GM12878 (cell line): ENCODE measurements at places on chromosomes 7 and 10.
A peak's percentile ranks its signal among the peaks of the same experiment; 100 is the strongest.

DNA sequence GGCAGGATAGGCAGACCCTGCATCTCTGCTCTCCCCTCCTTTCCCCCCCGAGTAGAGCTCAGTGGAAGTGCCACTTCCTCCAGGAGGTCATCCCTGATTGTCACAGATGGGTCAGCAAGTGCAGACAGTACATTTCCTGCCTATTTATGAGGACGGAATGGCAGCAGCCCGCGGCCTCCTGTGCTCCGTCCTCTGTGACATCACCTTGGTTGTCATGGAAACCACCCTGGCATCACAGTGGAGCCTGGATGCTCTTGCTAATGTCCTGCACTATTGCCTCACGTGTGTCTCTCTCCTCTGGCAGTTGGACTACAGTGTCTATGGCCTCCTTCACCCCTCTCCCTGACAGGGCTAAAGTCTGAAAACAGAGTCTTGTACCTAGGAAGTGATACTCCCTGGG, 148.6 kb downstream of the SH3PXD2A start:
- no peak overlapping the region for H3K27ac ChIP-seq
- H3K4me3 ChIP-seq: no peak overlapping the region
- no peaks in the 10 kb centered on the region for H3K4me1 ChIP-seq
- no peaks in the 10 kb centered on the region for H3K36me3 ChIP-seq

DNA sequence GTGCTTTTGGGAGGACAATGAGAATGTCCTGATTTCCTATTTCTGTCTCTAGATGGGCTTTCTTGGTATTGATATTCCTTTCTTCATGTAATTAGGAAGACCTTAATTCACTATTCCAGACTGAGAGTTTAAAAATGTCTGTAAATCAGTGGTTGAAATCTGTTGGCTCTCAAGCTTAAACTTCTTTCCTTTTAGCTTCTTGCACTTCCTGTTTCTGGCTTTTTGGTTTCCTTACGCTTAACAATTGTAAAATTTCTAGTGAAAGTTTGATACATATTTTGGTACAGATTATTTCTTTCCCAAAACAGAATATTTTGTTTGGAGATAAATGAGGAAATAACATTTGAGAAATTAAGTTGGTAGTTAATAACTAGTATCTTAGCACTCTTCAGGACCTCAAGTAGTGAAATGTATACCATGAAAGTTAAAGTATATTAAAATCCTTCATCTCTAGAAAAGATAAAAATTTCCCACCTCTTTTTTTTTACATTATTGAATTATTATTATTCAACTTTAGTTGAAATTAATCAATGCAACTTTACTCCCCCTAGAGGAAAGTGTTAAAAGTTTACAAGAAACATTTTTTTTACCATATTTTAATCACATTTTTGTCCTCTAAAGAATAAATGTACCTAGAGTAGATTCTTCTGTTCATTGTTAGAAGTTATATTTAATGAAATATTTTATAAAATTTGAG, 137.2 kb downstream of the PHTF2 start:
- no peak overlapping the region for H3K4me3 ChIP-seq
- DNase-seq: no peak
- H3K4me1 ChIP-seq: no peaks in the 10 kb centered on the region
- H3K27me3 ChIP-seq: no peaks in the 10 kb centered on the region
- H3K27ac ChIP-seq: no peak overlapping the region

DNA sequence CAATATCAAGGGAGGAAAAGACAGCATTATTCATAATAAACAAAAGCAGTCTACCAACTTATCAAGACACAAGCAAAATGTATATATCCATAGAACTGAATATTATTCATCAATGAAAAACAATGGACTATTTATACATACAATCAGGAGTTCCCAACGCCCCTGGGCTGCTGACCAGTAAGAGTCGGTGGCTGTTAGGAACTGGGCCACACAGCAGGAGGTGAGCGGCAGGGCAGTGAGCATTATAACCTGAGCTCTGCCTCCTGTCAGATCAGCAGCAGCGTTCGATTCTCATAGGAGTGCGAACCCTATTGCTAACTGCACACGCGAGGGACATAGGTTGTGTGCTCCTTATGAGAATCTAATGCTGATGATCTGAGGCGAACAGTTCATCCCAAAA, 71.7 kb upstream of the GPR22 start:
- H3K27ac ChIP-seq: no peak overlapping the region
- no peaks in the 10 kb centered on the region for H3K36me3 ChIP-seq
- no peak for DNase-seq

DNA sequence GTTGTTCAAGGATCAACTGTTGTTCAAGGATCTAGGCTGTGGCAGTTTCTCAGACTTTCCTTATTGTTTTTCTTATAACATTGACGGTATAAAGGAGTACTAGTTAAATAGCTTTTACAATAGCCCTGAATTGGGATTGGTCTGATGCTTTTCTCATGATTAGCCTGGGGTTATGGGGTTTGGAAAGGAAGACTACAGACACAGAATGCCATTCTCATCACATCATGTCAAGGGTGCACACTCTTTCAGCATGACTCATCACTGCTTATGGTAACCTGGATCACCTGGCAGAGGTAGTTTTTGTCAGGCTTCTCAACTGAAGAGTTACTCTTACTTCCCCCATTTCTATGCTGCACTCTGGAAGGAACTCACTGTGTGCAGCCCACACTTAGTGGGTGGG, 194.2 kb upstream of the NPSR1 start:
- no peak overlapping the region for H3K4me3 ChIP-seq
- no peaks in the 10 kb centered on the region for H3K36me3 ChIP-seq
- no peaks in the 10 kb centered on the region for H3K27me3 ChIP-seq
- no peak for DNase-seq

- no peaks in the 10 kb centered on the region for H3K4me1 ChIP-seq
- no peaks in the 10 kb centered on the region for H3K36me3 ChIP-seq
- no peak overlapping the region for H3K4me3 ChIP-seq
- H3K27ac ChIP-seq: no peak overlapping the region
These were observed 36.2 kb upstream of the CCDC7 start for GRCh38 chr10:32409741-32410140.

DNA sequence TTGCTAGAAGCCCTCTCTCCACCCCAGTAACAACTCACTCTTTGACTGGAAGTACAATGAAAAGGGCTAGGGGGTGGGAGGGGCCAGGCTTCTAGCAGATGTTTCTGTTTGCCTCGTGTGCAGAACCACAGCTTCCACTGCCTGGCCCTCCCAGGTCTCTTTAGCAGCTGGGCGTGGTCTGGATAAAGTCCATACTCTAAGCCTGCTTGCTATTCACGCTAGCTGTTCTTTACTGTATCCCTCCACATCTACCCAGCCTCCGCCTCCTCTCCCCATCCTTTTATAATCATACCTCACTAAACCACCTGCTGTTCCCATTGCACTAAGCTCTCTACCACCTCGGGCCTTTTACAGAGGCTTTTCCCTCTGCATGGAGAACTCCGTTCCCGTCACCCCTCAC, 288.8 kb downstream of the CAMK1D start:
- H3K27ac ChIP-seq: no peak overlapping the region
- no peak for DNase-seq
- no peaks in the 10 kb centered on the region; the same call in 1 of the 2 replicates for H3K36me3 ChIP-seq
- peaks cover 4% of the 10 kb centered on the region for H3K4me1 ChIP-seq

DNA sequence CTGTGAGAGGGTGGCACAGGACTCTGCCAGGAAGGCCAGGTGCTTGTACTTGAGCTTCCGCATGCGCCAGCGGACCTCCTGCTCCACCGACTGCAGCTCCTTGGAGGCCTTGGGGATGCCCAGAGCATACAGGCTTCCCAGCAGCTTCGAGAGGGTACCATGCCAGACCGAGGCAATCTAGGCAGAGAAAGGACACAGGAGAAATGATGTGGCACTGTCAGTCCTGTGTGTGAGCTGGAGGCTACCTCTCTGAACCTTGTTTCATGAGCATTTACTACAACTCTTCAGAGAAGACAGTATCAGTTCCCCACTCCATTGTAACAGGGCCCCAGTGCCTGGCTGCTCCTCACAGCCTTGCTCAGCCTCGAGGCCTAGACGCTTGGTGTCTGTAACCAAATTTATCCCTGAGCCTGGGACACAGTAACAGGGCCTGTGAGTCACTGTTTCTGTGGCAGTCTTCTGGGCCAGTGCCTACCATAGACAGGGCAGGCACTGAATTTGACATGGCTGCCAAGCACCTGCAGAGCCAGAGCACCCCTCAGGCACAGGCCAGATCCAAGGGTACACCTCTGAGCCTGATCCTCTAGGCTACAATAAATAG, 5.8 kb downstream of the TBRG4 start:
- DNase-seq: no peak
- peaks cover 7% of the 10 kb centered on the region for H3K4me1 ChIP-seq
- H3K36me3 ChIP-seq: peaks cover 54% of the 10 kb centered on the region
- no peak overlapping the region for H3K27ac ChIP-seq

DNA sequence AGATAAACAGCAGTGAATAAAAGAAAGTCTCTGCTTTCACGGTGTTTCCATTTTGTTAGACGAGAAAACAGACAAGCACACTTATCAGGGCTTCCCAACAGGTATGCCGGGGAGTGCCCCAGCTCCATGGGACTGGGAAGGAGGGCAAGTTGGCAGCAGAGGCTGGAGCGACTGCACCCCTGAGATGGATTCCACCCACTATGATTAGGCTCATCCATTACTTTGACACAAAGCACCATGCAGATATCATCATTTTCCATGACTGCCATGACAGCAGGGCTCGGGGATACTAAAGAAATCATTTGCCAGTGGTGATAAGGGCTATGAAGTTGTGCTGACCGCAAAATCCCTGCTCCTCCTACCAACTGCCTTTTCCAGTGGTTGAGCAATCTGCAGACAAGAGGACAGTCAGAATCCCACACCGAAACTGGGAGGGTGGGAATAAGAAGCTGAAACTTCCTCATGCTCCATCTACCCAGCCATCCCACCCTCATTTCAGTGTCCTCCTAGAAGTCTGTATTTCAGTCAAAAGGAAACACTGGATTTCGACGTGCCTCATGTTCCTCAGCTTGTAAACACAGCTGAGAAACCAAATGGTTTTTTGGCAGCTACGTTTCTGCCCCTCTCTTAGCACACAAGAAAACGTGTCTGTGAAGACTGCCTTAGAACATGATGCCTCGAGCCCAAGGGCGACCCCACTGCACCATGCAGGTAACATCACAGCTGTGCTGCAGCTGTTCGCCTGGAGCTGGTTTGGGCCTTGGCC, 15.5 kb downstream of the CREB3L2 start:
- peaks cover 80% of the 10 kb centered on the region for H3K4me1 ChIP-seq
- H3K36me3 ChIP-seq: peaks cover 13% of the 10 kb centered on the region
- H3K4me3 ChIP-seq: peak overlapping the region; percentile 4

DNA sequence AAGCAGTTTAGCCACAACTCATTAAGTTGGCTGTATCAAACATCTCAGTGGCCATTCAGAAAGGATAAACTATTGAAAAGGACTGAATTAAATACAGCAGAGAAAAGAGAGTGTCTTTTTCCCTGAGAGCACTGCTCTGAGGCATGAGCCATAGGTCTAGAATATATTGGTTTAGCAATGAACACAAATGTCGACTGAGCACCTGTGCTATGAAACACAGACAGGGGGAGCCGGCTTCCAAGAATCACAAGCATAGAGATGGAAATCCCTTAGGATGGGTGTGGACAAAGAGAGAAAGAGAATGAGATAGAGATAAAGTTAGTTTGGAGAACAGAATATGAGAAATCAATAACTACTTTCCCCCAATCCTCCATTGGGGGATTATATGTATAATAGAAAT, 54.8 kb downstream of the DGKI start:
- H3K36me3 ChIP-seq: no peaks in the 10 kb centered on the region
- H3K27ac ChIP-seq: no peak overlapping the region

GRCh38 chr10:3342771-3343170, 170.2 kb upstream of the PITRM1 start:
- no peak for DNase-seq
- no peak overlapping the region for H3K27ac ChIP-seq
- no peaks in the 10 kb centered on the region for H3K36me3 ChIP-seq
- H3K27me3 ChIP-seq: peaks cover 1% of the 10 kb centered on the region; the same call in 1 of the 2 replicates
- no peak overlapping the region for H3K4me3 ChIP-seq

- H3K4me3 ChIP-seq: no peak overlapping the region
- H3K27me3 ChIP-seq: no peaks in the 10 kb centered on the region; the same call in 1 of the 2 replicates
- DNase-seq: no peak
- no peak overlapping the region for H3K27ac ChIP-seq
- H3K4me1 ChIP-seq: no peaks in the 10 kb centered on the region
These were observed 57.4 kb downstream of the GPAM start for GRCh38 chr10:112126172-112126571.

DNA sequence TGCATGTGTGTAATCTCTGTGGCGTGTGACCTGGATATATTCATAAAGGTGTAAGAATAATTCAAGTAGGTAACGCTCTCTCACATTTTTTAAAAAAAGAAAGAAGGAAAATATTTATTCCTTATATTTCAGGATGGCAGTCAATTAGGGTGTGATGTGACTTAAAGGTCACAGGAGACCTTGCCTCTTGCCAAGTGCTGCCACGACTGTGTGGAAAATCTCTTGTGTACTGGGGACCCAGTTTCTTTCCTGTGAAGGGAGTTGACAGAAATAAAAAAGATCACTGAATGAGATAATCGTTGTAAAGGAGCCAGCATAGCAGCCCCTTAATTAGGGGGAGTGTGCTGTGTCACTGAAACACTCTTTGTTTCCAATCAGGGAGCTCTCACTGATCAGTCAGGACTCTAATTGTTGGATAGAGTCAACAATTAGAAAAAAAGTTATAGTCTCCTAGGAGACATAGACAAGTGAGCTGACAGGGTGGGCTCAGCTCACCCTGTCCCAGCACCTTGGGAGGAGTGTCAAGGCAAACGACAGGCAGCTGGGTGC, 31.1 kb downstream of the PTPRE start:
- H3K27ac ChIP-seq: no peak overlapping the region
- H3K27me3 ChIP-seq: no peaks in the 10 kb centered on the region; the same call in none of the 2 replicates
- H3K4me1 ChIP-seq: no peaks in the 10 kb centered on the region
- no peak for DNase-seq
- no peak overlapping the region for H3K4me3 ChIP-seq
- no peaks in the 10 kb centered on the region for H3K36me3 ChIP-seq

GRCh38 chr10:44974082-44974627, 4.5 kb downstream of the DEPP1 start:
- H3K27ac ChIP-seq: peak overlapping the region; percentile 80
- H3K4me3 ChIP-seq: peak overlapping the region; percentile 67; the same call in 1 of the 2 replicates
- H3K36me3 ChIP-seq: no peaks in the 10 kb centered on the region
- H3K27me3 ChIP-seq: no peaks in the 10 kb centered on the region
- peaks cover 44% of the 10 kb centered on the region for H3K4me1 ChIP-seq

- H3K4me3 ChIP-seq: no peak overlapping the region
- DNase-seq: no peak
- H3K36me3 ChIP-seq: no peaks in the 10 kb centered on the region
- H3K27ac ChIP-seq: no peak overlapping the region
- H3K4me1 ChIP-seq: no peaks in the 10 kb centered on the region
These were observed 180.3 kb upstream of the MYO3A start for GRCh38 chr10:25753776-25754175.
